ENCODE measurements at places on chromosomes 11 and 22.

DNA sequence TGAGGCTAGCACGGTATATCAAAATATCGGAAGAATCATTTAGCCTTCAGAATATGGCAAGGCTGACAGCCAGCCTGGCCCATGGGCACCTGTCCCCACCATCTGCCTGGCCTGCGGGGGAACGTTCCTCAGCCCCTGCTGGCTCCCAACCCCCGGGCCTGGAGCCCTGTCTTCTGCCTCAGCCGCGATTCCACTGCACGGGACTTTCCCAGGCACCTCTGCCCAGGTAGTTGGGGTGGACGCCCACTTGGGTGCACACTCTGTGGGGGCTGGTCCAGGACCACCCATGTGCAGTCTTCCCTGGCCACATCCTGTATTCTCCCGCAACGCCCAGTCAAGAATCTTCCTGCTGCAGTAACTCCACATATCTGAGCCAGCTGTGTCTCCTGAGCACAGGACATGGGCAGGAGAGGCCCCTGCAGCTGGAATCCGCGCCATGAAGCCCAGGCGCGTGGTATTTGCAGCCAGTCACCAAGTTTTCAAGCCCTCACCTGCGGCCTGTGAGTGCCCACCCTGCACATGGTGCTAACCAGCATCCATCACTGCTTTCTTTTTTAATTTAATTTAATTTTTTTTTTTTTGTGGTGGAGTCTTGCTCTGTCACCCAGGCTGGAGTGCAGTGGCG lies 77.9 kb downstream of the KCNQ1 start:
- DNase-seq, result no peak

DNA sequence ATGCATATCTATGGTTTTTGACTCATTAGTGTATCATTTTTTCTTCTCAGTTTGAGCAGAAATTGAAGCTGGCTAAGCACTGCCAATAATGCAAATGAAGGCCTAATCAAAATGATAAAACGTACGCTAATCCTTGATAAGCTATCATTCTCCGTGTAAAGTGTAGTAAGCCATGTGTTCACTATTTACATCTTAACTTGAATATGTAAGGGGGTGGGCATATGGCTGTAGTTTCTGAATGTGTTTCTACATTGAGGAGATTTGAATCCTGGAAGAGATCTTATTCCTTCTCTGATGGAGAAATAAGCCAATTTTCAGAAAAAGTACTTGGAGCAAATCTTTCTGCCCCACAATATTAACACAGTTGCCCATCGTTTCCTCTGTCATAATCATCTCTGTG lies 351.8 kb upstream of the ANO3 start:
- DNase-seq, result no peak

DNA sequence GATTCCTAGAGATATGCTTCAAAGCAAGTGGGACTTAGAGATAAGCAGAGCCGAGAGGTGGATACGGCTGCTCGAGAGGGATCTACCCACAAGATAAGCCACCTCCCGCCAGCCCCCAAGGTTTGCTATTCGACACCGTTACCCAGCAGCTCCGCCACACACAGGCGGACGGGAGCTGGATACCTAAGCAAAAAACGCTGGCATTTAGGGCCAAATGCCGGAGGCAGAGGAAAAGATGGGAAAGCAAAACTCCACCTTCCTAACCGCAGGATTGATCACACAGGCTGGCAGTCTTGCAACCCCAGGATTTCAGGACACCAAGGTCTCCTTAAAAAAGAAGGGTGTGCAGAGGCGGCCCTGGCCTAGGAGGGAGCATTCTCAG lies 709 bp downstream of the FTH1 start:
- DNase-seq, result peak; percentile 27

DNA sequence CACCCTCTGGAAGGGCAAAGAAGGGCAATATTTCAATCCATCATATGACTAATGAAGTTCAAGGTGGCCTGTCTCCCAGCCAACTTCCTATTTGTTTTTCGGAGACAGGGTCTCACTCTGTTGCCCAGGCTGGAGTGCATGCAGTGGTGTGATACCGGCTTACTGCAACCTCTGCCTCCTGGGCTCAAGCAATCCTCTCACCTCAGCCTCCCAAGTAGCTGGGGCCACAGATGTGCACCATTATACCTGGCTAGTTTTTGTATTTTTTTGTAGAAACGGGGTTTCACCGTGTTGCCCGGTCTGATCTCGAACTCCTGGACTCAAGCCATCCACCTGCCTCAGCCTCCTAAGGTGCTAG lies 13.4 kb downstream of the ABTB2 start:
- DNase-seq, result no peak

GRCh38 chr11:3831378-3832239 lies 9.2 kb downstream of the RHOG start:
- DNase-seq, result no peak
